ENCODE measurements at places on chromosomes 7 and 10.

DNA sequence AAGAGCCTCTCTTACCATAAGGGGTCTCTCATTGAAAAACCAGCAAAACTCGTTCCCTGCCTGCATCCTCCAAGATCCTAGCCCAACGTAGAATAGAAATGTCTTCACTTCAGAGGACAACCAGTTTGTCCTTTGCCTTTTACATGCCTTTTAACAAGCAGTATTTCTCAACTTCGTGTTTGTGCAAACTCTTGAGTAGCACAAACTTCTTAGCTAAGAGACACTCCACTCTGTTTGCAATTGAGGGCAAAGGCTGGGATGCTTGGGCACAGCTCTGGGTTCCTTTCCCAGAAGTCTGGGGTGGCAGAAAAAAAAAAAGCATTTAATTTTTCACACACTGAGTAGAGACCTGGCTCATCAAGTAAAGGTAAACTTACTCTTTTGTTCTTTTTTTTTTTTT lies 19.5 kb upstream of the KCTD7 start:
- no peak for DNase-seq

GRCh38 chr7:22663357-22663718 lies 63.7 kb upstream of the IL6 start:
- no peak for DNase-seq

DNA sequence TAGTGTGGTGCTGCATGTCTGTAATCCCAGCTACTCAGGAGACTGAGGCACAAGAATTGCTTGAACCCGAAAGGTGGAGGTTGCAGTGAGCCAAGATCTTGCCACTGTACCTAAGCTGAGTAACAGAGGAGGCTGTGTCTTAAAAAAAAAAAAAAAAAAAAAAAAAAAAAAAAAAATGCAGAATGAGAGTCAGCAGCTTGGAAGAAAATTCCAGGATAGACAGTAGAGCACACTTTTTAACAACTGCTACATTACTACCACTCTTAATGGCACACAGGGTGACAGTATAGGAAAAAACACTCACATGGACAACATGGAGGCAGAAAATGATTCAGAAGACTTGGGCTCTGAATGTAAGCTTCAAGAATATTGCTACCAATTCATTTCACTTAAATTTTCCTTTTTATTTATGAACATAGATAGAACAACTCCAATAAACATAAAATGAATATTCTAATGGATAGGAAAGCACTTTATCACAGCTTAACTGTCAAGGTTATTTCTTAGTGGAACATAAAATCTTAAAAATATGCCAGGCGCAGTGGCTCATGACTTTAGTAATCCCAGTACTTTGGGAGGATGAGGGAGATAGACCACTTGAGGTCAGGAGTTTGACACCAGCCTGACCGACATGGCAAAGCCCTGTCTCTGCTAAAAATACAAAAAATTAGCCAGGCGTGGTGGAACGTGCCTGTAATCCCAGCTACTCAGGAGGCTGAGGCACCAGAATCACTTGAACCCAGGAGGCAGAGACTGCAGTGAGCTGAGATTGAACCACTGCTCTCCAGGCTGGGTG lies 31.5 kb downstream of the CHCHD3 start:
- no peak for DNase-seq

- no peak for DNase-seq
Observed at GRCh38 chr7:5758753-5759335, 22.6 kb downstream of the RNF216 start.

- no peak for DNase-seq
Observed at GRCh38 chr10:48638739-48639527, 34.1 kb upstream of the ARHGAP22 start.

- DNase-seq, result no peak
Observed at GRCh38 chr7:130649004-130649790, 19.4 kb downstream of the COPG2 start.

GRCh38 chr10:33799281-33799943 lies 464.9 kb upstream of the NRP1 start:
- DNase-seq, result no peak

- no peak for DNase-seq
Observed at GRCh38 chr7:105011831-105012502, 2.0 kb upstream of the KMT2E start.

DNA sequence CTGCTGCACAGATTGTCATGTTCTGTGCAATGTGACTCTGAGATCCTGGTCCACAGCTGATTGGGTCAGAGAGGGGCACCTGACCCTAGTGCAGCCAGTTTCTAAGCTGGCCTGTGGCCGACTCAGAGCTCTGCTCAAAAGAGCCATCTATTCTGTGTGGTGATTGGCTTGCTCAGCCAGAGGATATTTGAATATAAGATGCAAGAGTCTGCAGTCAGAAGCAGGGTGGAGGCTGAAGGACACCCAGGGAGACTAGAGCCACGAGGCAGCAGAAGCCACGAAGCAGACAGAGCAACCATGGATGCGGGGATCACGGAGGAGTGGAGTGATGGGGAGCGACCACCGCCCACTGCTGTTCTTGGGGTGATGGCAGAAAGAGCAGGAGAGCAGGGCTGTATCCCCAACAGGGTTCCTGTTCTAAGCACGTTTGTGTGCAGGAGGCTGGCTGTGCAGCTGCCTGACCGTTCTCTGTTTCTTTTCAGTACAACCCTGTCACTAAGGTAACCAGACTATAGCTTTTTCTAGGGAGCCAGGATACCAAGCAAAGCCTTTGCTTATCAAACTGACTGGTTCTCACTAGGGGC lies 19.5 kb upstream of the RHEB start:
- DNase-seq, result peak; percentile 21

- no peak for DNase-seq
Observed at GRCh38 chr7:101494602-101495329, 132.1 kb downstream of the COL26A1 start.

- no peak for DNase-seq
Observed at GRCh38 chr7:11642841-11643240, 189.2 kb downstream of the THSD7A start.

DNA sequence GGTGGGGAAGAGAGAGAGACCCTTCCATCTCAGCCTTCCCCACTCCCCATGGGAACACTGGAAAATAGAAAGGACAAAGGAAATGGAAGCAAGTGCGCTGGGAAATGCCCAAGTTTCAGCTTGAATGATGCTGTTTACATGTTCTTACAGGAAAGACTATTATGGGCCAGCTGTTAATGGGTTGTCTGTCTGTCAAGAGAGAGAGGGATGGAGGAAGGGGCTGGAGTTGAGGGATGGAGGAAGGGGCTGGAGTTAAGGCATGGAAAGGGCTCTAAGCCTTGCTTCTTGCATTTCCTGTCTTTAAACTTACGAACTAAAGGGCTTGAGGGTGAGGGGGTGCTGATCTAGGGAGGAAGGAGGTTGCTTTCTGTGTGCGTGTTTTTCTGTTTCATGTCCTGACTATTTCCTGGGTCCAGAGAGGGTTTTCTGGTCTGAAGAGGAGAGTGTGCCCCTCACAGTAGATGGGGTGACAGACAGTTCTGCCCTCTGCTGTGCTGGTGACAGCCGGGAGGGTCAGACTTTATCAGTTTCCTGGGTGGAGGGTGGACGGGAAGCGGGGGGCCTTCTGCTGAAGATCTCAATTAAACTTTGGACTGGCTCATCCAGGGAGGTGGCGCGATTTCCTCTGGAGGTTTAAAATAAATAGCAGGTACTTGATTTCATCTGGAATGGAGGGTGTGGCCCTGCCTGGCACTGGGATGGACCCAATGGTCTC lies 30.5 kb downstream of the GRK5 start:
- DNase-seq, result no peak

DNA sequence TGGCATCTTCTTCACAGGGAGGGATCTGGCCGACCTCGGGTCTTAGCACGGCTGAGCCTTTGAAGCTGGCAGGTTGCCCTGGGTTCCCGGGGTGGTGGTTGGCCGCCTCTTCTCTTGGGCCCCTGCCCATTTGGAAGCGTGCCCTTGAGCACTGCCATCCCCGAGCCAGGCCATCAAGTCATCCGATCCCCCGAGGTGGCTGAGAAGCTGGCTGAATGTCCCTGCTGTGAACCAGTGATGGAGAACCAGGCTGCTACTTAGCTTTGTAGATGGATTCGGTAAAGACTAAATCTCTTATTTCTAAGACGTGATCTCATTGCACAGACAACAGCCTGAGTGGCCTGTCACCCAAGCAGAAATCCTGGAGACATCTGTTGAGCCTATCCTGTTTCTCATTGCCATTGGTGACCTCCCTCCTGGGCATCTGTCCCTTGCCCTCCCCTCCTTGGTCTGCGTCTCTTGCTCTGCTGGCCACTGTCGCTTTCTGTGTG lies 74.3 kb downstream of the GRK5 start:
- DNase-seq, result no peak

DNA sequence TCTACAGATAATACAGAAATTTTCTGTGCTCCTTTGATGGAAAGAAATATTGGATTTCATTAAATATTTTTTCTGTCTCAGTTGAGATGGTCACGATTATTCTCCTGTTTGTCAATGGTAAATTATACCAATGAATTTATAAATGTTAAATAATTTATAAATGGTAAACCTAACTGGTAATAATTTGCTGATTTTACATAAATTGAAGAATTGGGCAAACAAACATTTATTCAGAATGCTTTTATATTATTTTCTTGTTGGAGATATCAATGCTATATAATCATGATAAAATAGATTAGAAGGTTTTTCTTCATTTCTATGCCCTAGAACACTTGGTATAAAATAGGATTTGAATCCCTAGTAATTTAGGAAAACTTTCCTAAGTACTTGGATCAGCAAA lies 597.6 kb upstream of the IGFBP3 start:
- no peak for DNase-seq

DNA sequence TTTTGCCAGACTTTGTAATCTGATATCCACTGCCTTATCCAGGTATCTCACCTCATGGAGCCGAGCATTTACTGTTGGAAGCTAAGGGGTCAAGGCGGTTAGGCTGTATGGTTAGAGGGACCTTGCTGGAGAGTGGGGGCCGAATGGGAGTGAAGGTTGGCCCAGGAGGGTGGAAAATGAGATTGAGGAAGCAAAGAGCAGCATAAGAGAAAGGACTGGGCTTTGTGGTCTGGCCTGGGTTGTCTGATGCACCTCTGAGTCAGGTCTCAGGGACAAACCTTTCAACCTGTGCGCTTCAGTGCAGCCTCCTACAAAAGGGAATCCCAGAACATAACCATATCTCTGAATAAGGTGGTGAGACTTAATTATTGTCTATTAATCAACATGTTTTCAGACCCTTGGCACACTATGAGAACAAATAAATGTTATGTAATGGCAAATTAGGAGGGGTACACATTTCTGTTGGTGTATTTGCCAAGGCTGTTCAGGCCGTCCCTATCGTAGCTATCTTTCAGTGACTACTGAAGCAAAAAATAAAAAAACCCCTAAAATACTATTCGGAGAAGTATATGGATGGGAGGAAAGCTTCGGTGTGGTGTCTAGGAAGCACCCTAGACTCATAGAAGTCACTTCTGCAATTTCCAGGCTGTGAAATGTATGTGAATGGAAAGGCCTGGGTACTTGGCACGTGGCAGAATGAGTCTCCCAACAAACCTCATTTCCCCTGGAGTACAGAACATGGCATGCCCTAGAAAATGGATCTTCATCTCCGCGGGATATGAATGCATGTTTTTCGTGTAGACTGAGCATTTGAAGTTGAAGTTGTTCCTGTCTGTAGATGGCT lies 4.3 kb downstream of the CAMK1D start:
- no peak for DNase-seq

- DNase-seq, result no peak
Observed at GRCh38 chr7:1698201-1698600, 28.1 kb downstream of the ELFN1 start.

- DNase-seq, result no peak
Observed at GRCh38 chr7:24283897-24284698, at the start of gene NPY. Gene NPY (plus strand): TSS chr7:24284190. CDS start chr7:24285241, 1,051 bp downstream.

DNA sequence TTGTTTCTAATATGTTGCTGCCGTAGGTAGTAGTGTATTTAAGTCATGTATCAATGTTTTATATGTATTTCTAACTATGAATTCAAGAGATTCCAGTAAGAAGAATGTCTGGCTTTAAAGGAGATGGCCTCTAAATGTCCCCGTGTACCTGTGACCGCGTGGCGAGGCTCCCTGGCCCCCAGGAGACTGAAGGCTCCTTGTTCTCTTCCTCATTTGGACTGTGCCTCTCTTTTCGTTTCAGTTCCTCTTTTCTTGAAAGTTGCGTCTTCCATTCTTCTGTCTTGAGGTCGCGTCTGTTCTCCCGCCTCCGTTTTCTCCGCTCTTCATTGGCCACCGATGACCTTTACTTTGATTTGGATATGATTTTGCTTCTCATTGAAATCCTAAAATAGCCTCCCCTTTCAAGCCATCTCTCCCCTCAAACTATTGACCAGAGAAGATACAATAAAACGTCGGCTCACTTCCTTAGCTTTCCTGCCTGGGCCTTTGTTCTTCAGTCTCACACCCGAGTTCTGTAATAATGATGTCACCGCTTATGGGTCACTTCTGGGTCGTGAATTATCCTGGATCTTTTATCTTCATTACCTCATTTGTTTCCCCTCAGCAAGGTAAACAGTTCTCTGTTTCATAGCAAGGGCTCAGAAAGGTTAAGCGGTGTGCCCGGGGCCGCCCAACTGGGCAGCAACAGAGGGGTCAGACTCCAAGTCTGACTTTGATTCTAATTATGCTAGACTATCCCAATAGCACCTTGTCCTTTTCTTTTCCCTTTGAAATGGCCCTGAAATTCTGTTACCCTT lies 28.7 kb downstream of the WIPI2 start:
- DNase-seq, result no peak

DNA sequence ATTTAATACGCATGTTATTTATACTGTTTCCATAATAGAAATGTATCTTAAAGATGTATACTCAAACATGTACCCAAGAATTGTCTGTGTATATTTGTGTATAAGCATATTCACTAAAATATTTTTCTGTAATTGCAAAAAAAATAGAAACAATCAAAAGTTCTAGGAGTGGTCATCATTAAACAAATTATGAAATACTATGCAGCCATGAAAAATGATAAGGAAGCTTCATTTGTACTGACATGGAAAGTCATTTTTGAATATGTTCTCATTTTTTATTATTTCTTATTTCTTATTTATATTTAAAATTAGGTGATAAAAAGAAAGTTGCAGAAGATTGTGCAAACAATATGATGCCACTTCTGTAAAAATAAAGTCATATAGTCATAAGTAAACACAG lies 400.0 kb upstream of the AUTS2 start:
- DNase-seq, result no peak

GRCh38 chr7:55155351-55156117 lies 136.7 kb downstream of the EGFR start:
- no peak for DNase-seq

- no peak for DNase-seq
Observed at GRCh38 chr10:99143651-99144050, 92.0 kb downstream of the HPSE2 start.

DNA sequence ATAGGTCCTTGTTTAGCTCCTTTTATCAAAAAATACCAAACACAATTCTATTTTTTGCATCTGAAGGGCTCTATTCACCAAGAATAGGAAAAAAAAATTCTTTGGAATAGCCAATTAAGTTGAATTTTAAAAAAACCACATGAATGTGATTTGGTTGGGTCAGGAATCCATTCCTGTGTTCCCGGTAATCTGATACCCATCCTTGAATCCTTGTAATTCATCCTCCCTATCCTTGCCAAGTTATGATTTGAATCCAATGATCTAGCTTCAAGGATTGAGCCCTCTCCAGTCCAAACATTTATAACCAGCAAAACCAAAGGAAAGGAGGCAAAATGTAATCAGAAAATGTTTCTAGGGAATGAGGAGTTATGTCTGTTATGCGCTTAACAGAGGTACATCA lies 86.6 kb downstream of the CFAP58 start:
- no peak for DNase-seq
